ENCODE measurements at places on chromosomes 2 and 18.

GRCh38 chr2:190352668-190353536 lies 9.5 kb downstream of the INPP1 start:
- DNase-seq = peak; percentile 55

GRCh38 chr2:144117086-144117485 lies 402.8 kb downstream of the ZEB2 start:
- no peak for DNase-seq

GRCh38 chr18:22439447-22439846 lies 21.7 kb upstream of the CTAGE1 start:
- peak; percentile 37 for DNase-seq

DNA sequence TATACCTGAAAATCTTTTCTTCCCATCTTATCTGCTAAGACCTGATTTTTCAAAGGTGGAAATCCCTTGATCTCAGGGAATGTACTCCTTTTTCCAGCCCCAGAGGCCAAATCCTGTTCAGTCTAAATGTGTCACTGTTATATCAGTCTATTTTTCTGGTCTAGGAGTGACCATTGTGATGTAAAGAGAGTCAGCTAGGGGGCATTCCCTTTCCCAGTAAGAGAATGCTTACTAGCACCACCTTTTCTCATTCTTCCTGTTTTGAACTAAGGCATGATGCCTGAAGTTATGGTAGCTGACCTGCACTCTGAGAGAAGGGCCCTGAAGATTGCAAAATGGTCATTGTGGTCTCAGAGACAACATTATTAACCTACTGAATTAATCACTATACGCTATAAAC lies 124.1 kb upstream of the XIRP2 start:
- no peak for DNase-seq

DNA sequence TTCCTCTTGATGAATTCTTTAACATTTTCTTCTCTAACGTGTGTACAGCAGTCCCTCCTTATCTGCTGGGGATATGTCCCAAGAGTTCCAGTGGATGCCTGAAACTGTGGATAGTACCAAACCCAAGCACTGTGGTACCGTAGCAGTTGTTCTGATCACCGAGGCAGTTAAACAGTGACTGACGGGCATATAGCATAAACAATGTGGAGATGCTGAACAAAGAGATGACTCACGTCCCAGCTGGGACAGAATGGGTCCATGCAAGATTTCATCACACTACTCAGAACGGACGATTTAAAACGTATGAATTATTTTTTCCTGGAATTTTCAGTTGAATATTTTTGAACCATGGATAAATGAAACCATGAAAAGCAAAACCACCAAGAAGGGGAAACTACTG lies 54.5 kb upstream of the SPAG16 start:
- peak; percentile 80 for DNase-seq

- DNase-seq = no peak
Observed at GRCh38 chr2:56117764-56118163, 66.0 kb upstream of the CCDC85A start.

DNA sequence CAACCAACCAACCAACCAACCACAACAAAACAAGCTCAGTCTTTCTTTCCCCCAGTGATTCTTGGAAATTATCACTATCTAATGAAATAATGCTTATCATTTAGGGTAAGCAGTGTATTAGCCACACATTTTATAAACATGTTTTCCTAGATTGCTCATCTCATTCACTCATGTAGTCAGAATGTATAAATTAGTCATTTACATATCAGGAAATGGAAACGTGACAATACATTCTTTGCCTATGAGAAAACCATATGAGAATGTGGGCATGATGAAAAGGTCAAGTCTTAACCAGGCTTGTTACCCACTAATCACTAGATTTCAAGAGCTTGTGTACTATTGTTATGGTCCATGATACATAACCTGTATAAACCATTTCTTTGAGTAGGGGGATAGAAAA lies 1583.4 kb upstream of the PIK3C3 start:
- peak; percentile 72 for DNase-seq

GRCh38 chr2:241547781-241548450 lies 10.6 kb upstream of the BOK start:
- no peak for DNase-seq

DNA sequence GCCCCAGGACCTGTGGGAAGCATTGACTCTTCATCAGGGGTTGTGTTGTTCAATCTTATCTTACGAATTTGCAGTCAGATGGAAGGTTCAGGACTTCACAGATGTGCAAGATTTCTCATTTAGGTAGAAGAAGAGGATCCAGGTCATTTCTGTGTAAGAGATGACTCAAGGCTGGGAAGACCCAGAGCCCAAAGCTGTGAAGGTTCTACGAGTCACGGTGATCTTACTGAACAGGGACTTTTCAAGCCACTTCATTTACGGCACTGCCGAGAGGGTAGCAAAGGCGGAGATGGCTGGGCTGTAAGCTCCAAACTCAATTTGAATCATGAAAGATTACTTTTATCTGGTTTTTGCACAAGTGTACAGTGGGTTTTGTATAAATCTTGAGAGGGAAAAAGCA lies 228.0 kb upstream of the MEX3C start:
- DNase-seq = no peak

GRCh38 chr2:41871080-41871479 lies 176.7 kb upstream of the PKDCC start:
- peak; percentile 32 for DNase-seq

DNA sequence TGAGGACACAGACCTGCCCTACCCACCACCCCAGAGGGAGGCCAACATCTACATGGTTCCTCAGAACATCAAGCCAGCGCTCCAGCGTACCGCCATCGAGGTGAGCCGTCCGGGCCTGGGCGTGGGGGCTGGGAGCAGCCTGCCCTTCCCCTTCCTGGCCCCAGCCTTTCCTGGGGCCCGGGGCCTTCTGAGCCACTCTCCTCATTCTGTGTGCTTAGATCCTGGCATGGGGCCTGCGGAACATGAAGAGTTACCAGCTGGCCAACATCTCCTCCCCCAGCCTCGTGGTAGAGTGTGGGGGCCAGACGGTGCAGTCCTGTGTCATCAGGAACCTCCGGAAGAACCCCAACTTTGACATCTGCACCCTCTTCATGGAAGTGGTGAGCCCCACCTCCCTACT lies 157.9 kb downstream of the DYSF start:
- DNase-seq = no peak

- DNase-seq = peak; percentile 90
Observed at GRCh38 chr2:223815884-223816570, 21.4 kb downstream of the AP1S3 start.

GRCh38 chr2:102674370-102674769 lies 55.0 kb downstream of the SLC9A2 start:
- DNase-seq = no peak

DNA sequence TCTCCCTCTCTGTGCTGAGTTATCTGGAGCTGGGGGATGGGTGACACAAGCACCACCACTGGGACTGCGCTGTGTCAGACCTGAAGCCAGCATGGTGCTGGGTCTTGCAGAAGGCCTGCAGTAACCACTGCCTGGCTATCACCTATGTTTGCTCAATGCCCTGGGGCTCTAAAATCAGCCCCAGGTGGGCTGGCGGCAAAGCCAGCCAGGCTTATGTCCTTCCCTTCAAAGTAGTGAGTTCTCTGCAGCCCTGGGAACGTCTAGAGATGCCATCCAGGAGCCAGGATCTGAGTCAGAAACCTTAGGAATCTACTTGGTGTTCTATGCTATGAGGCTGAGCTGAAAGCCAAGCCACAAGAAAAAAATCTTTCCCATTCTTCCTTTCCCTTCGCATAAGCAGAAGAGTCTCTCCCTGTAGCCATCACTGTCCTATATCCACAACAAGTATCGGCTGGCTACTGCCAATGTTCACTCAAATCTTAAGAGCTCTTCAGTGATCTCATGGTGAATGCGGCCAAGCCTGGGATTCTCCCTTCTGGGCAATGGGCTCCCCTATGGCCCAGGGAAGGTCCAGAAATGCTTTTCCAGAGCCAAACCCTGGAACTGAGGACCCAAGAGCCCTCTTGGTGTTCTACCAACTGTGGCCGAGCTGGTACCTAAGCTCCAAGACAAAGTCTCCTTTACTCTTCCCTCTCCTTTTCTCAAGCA lies 248.7 kb downstream of the ZNF385B start:
- DNase-seq = no peak

- DNase-seq = no peak
Observed at GRCh38 chr2:74079522-74080341, 68.0 kb downstream of the BOLA3 start.

GRCh38 chr2:216464104-216464720 lies 34.4 kb upstream of the RPL37A start:
- DNase-seq = no peak

GRCh38 chr2:239296020-239296932 lies 104.5 kb downstream of the HDAC4 start:
- no peak for DNase-seq

GRCh38 chr2:192194866-192195547 lies at the start of gene TMEFF2:
TSS of gene TMEFF2 (minus strand) at chr2:192194933. CDS start at chr2:192194524, 409 bp downstream.
- peak; percentile 73 for DNase-seq

GRCh38 chr2:100193291-100193710 lies 50.9 kb upstream of the AFF3 start:
- peak; percentile 16 for DNase-seq

GRCh38 chr2:7755879-7756278 lies 838.7 kb downstream of the RNF144A start:
- DNase-seq = no peak

- no peak for DNase-seq
Observed at GRCh38 chr2:108877506-108877905, 90.9 kb downstream of the CCDC138 start.

- no peak for DNase-seq
Observed at GRCh38 chr2:71721669-71722068, 268.3 kb downstream of the DYSF start.

GRCh38 chr2:71276311-71277146 lies 49.6 kb upstream of the PAIP2B start:
- peak; percentile 70 for DNase-seq

- DNase-seq = no peak
Observed at GRCh38 chr18:46302528-46303485, 198.6 kb downstream of the HAUS1 start.

GRCh38 chr2:202270487-202270886 lies 4.9 kb downstream of the NOP58 start:
- DNase-seq = no peak

GRCh38 chr2:233862261-233862768 lies 5.9 kb downstream of the MSL3B start:
- DNase-seq = no peak

GRCh38 chr2:181683518-181684453 lies 3.5 kb upstream of the NEUROD1 start:
- peak; percentile 12 for DNase-seq

DNA sequence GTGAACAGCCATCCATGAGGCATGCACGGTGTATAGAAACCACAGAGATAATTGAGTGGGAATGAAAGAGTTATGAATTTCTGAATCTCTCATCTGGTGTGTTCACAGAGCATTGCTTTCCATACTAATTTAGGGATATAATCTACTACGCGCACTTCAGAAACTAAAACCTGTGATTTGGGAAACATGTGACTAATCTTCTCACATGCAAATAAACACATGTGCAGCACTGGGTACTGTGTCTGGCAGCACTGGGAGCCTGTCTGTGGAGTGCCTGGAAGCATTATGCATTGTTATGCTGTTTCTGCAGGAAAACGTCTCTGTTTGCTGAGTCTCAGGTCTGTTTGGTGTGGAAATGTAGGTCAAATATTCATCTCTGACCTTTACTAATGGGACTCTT lies 287.3 kb downstream of the CMPK2 start:
- DNase-seq = peak; percentile 16

GRCh38 chr2:146623771-146624170 lies 1221.1 kb upstream of the ACVR2A start:
- DNase-seq = peak; percentile 67

DNA sequence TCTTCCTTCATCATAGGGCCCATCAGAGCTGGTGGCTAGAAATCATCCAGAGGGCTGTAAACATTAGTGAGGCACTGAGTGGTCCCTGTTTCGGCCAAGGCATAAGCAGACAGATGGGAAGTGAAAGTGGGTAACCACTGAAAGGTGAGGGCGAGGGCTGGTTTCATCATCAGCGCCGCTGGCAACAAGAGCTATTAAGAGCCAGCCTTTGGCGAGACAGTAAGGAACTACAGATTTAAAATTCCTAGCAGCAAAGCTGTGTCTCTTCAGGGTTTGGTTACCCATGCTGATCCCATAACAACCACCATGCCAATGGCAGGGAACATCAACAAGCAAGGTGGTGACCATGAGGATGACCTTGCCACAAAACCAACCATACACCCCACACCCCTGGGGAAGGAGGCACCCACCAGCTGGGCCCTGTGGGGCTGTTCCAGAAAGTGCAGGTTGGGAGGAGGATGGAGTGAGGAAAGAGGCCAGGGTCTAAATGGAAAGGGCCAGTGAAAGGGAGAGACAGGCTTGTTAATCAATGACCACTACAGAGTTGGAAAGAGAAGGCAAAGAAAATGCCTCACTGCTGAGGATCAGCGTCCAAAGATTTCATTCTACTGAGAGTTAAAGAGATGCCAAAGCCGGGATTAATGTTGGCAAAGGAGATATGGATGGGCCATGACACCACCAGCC lies 9.0 kb upstream of the SLC20A1 start:
- no peak for DNase-seq

DNA sequence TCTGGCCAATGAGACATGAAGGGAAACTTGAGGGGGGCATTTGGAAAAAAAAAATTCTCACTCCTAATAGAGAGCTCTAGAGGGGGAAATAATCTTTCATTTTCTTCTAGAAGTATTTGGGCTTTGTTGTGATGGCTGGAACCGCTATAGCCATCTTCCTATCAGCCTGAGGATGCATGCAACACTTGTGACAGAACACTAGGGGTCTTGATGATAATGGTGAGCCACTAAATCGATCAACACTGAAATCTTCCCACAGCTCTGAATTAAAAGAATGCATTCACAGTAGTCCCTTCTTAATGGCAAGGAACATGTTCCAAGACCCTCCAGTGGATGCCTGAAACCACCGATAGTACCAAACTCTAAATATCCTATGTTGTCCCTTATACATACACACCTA lies 325.3 kb downstream of the LNPK start:
- DNase-seq = no peak

DNA sequence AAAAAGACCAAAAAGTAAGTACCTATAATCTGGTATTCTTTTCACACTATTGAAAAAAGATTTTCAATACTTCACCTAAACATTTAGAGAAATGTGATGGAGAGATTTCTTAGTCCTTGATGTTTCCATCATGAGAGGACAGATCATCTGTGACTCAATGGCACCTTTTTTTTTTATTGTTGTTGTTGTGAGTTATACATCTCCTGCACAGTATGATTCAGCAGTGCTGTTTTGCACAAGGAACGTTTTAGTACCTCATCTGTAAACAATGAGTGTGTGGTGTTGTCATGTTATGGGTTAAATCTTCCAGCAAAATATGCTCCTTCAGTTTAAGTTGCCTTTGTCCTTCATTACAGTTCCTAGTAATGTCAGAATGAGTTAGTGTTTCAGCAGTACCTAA lies 2.2 kb downstream of the KIAA1328 start:
- no peak for DNase-seq

DNA sequence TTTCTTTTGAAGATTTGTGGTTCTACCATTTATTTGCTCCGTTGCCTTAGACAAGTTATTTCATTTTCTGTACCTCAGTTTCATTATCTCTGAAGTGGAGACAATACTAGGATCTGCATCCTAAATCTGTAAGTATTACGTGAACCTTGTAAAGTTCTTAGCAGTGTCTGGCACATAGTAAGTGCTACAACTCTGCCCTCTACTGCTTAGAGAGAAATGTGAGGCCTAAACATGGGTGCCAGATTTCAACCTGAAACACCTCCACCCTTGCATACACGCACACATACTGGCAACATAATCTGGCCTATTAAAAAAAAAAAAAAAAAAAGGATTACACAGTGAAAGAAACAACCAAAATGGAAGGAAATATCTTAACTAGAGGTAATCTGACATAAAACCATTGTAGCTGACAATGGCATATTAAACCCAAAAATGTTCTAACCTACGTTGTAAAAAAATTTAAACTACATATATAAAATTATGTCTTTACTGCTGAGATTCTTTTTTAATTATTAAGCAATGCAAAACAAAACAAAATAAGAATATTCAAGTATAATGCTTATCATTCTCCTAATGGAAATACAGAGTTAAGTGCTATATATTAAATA lies 132.6 kb downstream of the MAP2 start:
- DNase-seq = peak; percentile 39

All from astrocyte (in vitro differentiated cells and primary cell).